NCI-H1930 (cell line): ENCODE measurements at places on chromosomes 11 and 22.

DNA sequence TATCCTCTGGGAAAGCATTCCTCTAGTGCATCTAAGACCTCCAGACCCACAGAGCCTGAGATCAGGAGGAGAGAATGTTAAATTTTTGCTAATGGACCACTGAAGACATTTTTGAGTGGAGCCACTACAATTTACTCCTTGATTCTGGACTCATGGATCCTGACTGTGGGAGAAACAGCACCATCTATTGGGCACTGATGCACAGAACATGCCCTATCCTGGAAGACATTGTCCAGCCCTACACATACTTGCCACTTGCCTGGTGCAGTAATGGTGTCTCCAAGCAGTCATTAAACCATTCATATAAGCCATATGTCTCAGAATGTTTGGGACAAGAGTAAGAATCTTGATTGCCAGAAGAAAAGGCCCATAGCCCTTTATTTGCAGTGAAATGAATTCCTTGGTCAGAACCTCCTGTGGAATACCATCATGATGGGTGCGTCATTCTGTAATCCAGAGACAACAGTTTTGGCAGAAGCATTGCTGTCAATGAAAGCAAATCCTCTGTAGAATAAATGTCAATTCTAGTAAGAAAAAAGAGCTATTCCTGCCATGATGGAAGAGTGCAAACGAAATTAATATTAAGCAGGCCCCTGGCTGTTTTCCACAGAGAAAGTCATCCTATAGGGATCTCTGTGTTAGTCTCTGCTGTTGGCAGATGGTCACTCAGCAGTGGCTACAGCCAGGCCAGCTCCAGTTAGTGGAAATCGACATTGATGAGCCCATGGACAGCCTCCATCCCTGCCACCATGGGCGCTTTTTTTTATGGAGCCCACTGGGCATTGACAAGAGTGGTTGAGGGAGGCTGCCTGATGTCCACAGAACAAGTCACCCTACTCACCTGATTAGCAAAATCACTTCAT is 43.5 kb downstream of the GGTLC2 start:
- no peak for DNase-seq

GRCh38 chr11:123677510-123677909 is 23.1 kb upstream of the SCN3B start:
- DNase-seq, result no peak

- no peak for DNase-seq
Measured at GRCh38 chr11:35491231-35491871, 34.1 kb downstream of the PAMR1 start.

DNA sequence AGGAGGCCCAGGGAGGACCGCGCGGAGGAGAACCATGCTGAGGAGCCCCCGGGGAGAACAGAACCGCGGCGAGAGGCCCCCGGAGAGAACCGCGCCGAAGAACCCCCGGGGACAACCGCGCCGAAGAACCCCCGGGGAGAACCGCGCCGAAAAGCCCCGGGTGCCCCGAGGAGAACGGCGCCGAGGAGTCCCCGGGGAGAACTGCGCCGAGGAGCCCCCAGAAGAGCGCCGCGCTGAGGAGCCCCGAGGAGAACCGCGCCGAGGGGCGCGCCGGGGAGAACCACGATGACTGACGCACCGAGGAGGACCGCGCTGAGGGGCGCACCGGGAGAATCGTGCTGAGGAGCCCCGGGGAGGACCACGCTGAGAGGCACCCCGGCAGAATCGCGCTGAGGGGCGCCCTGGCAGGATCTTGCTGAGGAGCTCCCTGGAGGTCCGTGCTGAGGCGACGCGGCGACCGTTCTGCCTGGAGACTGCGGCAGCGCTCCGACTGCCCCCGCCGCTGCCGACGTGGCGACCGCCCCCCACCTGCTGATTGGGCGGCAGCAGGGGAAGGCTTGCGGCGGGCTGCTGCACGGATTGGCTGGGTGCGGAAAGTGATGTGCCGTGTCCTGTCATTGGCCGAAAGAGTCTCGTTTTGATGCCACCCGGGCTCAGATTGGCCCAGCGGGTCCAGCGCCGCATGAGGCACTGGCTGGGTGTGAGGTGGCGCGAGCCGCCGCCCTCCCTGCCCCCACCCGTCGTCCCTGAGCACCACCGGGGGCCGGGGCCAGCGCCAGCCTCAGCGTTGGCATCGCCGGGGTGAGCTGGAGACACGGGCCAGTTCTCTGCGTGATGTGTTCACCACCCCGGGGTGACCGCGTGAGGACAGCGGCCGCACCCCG is at the start of gene KCNQ1OT1:
KCNQ1OT1 (minus strand) TSS at position 464 of the 884 bp plus-strand sequence.
- DNase-seq, result peak; percentile 86

GRCh38 chr11:57515332-57516060 is at the start of gene SLC43A1:
Gene SLC43A1 (minus strand): TSS chr11:57515702. CDS start chr11:57514111, 1,591 bp downstream.
- peak; percentile 19 for DNase-seq

GRCh38 chr11:128520888-128521681 is 66.3 kb downstream of the ETS1 start:
- no peak for DNase-seq

- no peak for DNase-seq
Measured at GRCh38 chr11:124934862-124935547, 842 bp downstream of the HEPACAM start.

- no peak for DNase-seq
Measured at GRCh38 chr11:31956310-31956709, 134.6 kb upstream of the RCN1 start.

DNA sequence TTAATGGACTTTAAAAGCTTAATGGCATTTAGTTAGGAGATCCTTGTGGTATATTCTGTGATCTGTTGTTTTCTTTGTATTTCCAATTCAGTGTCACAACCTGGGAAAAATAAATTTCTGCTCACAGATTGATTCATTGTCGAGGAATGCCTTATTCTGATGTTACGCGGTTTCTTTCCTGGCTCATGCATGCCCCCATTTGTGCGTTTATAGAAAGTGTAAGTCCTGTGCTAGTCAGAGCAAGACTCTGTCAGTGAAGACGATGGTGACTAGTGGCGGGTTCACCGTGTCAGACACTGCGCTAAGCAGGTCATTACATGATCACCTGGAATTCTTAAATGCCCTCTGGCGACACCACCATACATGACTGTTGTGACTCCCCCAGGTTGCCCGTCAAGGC is 169.4 kb downstream of the TBC1D22A start:
- DNase-seq, result no peak

GRCh38 chr11:124920356-124920755 is 1.3 kb downstream of the HEPN1 start:
- no peak for DNase-seq

GRCh38 chr22:31038686-31039085 is 42.4 kb upstream of the SMTN start:
- no peak for DNase-seq

- DNase-seq, result no peak
Measured at GRCh38 chr22:31431950-31432349, 32.5 kb downstream of the DRG1 start.

DNA sequence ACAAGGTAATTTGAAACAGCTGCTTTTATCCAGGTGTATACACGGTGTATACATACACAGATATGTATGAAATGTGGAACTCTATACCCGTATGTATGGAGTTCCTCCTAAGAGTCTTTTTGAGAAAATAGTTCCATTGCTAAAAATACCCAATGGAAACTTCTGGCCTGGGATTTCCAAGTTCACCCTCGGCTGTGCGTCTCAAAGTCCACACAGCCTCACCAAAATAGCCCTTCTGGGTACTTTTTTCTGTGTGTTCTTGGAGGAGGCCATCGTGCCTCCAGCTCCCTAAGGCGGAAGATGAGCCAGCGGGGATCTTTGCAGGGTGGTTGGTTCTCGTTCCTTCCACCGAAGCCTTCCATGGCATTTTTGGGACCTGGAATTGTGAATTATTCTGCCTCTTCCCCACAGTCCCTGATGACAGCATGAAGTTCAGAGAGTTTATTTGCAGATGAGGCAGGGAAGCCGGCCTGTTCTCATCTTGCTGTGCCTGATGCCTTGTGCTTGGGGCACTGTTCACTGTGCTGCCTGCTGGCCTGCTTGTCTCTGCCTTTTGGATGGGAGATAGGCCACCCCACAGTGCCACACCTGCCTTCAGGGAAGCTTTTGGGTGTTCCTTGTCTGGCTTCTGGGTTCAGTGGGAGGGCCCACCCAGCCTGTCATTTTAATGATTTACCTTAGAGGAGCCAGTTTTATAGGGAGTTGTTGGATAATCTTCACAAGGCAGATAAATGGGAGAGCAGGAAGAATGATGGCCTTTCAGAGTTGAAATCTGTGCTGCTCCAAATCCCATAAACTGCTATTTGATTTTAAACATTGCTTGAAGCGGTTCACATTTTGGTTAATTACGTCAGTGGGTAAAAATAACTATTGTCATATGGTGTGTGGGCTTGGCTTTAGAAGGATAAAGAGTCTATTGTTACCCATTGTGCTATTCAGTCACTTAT is 112.7 kb upstream of the OR4B1 start:
- no peak for DNase-seq

- no peak for DNase-seq
Measured at GRCh38 chr22:44430716-44431115, 67.3 kb downstream of the RTL6 start.

DNA sequence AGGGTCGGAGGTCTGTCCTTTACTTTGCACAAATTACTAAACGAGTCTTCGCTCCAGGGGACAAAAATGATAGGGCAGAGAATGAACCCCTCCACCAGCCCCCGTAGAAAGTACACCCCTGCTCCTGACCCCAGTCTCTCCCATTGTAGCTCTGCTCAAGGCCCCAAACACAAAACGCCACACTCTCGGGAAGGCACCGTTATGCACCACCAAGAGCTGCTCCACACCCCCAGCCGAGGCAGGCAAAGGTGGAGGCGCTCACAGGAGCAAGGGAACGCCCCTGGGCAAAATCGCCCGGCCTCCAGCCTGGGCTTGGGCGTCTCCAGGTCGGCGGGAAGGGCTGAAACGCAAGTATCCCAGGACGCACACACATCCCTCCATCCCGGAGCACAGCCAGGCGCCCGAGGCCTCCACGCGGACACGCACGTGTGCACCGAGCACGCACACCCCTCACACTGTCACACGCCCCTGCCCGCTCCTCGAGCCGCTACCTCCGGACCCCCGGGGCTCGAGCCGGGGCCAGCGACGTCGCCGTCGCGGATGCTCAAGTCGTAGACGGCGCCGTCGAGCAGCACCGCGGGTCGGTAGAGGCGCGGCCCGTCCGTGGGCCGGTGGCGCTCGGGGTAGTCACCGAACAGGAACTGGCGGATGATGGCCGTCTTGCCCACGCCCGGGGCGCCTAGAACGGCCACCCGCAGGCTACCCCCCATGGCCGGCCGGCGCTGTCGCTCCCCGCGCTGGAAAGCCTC is 786 bp downstream of the RASL10A start:
- DNase-seq, result no peak

DNA sequence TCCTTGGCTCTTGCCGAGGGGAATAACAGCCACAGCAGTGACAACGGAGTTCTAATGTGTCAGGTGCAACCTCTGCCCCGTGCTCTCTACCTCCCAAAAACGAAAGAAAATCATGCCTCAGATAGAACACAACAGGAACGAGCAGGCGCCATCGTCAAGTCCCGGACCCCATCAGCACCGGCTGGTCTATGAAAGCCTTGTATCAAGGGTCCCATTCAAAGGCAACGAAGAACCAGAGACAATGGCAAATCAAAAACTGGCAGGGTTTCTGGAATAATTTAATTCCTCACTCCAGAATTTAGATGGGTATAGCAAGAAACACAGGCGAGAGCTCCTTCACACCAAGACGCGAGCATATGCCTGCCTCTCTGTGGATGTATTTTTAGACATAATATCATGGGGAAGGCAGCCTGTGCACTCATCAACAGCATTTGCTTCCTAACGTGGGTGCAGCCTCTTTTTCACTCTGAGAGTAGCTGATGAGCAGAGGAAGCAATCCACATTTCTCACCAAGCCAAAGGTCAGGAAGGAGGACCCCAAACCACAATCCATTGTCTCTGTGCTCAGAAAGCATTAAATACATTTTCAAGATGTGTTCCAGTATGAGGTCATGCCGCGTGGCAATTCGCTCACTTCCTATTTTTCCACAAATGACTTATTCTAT is 193.4 kb upstream of the BLID start:
- no peak for DNase-seq

- no peak for DNase-seq
Measured at GRCh38 chr11:73280626-73281025, 8.5 kb downstream of the P2RY6 start.

DNA sequence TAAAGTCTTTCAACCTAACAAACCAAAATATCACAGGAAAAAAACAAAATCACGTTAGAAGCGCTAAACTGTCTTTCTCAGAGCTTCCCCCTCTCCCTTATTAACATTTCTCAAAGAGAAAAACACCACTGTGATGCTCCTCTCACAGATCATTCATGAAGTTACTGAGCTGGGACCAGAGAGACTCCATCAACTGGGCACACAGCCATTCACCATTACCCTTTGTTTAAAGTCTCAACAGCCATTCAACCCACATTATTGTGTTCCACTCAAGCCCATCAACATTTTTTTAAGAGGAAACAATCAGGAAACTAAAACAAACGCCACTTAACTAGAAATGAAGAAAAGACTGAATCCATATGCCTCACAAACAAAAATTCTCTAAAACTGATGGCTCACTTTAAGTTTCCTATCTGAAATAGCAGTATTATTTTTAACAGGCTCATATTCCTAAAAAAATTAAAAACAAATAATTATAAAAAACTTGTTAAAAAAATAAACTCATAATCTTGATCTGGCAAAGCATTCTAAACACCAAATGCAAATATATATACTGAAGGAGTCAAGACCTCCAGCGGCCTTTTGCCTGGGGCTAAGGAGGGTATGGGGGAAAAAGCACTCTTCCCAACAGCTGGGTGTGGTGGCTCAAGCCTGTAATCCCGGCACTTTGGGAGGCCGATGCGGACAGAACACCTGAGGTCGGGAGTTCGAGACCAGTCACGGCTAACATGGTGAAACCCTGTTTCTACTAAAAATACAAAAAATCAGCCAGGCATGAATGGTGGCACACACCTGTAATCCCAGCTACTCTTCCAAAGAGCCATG is 14.0 kb downstream of the CELF1 start:
- DNase-seq, result peak; percentile 71

DNA sequence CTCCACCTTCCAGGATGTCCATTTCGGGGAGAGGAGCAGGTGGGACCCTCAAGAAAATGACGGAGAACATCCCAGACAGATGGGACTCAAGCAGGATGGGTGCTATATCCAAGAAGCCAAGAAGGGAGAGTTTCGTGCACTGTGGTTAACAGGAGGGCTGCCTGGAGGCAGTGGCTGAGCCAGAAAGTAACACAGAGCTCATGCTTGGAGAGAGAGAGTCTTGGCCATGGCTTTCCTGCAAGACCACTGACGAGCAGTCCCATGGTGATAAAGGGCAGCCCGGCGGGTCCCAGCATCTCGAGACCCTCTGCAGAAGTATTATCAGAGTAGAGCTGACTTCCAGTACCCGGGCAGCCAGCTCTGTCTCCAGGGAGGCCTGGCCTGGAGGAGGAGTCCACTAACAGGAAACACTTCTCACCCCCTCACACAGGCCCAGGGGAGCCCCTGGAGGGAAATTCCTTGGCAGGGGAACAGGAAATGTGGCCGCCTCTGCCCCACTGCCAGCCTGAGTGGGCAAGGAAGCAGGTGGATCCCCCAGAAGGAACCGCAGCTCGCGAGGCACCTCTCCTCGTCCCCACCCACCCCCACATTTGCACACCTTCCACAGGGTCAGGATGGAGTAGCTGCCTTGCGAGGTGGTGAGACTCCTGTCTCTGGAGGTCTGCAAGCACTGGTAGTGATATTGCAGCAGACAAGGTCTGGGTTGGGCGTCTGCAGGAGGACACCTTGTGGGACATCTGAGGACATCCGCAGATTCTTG is 32.2 kb downstream of the CYTH4 start:
- no peak for DNase-seq
